Activated naive CD8-positive, alpha-beta T cell treated with anti-CD3 and anti-CD28 coated beads for 36 hours (primary cell): ENCODE measurements at places on chromosomes 1 and 21.

DNA sequence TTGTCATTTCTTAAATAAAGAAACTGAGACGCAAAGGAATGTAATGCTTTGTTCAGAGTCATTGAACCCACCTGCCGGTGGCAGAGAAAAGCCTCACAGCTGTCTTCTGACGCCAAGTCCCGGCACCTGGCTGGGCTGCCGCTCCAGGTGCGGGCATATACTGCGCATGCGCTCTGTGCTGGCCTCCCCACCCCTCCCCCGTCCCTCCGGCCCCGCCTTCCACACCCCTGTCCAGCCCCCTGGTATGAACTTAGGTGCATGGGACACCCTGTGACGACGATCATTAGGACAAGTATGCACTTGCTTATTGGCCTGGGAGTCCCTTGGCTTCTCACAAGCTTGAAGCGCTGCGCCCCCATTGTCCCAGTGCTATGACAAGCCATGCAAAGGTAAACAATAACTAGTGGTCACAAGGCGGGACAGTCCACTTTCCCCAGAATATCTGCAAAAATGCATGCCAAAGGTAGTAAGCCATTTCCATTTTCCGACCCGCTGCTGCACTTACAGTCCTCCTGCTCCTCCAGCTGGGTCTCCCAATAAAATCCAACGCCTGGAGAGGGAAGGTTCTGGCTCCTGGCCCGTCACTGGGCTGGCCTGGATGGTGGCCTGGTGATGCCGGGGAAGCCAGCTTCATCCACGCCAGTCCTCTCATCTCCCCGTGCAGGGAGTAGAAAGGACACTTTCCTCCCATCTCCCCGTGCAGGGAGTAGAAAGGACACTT, 100.4 kb downstream of the PSMG1 start:
- H3K27me3 ChIP-seq = peaks cover 6% of the 10 kb centered on the region
- H3K36me3 ChIP-seq = no peaks in the 10 kb centered on the region
- H3K4me1 ChIP-seq = no peaks in the 10 kb centered on the region
- no peak overlapping the region for H3K4me3 ChIP-seq
- no peak overlapping the region for H3K27ac ChIP-seq

DNA sequence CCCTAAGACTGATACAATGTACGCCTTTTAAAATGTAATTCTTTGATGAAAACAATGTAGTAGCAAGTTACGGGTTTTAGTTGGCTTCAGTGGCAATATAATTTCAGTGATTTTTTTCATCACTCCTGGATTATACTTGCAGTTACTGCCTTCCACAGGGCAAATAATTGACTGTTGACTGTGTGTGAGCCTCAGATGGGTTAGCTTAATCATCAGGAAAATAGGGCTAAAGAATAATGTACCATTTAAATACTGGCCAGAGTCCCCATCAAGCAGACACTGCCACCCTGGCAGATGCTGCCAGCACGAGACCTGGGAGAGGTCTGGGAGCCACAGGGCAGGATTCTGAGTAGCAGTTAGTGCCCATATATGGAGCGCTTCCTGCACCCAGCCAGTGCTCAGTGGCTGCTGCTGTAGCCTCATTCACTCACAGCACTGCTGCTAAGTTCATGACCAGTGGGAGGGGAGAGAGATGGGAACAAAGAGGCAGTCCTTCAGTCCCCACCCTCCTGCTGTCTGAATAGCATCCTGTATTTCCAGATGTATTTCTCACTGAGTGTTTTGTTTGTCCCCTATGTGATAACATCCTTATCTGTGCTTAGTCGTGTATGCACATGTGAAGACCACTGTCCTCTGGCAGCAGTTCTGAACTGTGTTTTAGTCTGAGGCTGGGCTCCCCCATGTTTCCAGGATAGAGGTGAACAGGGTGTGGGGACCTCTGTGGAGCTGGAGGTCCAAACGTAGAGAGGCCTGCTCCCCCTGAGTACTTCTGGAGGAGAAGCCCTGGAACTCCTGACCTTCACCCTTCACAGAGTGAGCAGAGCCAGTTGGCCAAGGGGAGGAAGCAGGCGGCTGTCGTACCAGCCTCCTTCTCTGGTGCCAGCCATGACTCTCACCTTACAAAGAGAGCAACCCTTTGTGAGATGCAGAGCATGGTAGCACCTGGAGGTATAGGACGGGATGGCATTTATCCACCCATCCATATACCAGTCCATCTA, 80.4 kb downstream of the ADARB1 start:
- no peak for DNase-seq
- peaks cover 19% of the 10 kb centered on the region for H3K36me3 ChIP-seq
- no peak overlapping the region for H3K4me3 ChIP-seq
- peaks cover 22% of the 10 kb centered on the region for H3K4me1 ChIP-seq

GRCh38 chr1:243680860-243681259, 169.2 kb downstream of the AKT3 start:
- no peak overlapping the region for H3K4me3 ChIP-seq
- no peak overlapping the region for H3K27ac ChIP-seq
- peaks cover 2% of the 10 kb centered on the region for H3K4me1 ChIP-seq

DNA sequence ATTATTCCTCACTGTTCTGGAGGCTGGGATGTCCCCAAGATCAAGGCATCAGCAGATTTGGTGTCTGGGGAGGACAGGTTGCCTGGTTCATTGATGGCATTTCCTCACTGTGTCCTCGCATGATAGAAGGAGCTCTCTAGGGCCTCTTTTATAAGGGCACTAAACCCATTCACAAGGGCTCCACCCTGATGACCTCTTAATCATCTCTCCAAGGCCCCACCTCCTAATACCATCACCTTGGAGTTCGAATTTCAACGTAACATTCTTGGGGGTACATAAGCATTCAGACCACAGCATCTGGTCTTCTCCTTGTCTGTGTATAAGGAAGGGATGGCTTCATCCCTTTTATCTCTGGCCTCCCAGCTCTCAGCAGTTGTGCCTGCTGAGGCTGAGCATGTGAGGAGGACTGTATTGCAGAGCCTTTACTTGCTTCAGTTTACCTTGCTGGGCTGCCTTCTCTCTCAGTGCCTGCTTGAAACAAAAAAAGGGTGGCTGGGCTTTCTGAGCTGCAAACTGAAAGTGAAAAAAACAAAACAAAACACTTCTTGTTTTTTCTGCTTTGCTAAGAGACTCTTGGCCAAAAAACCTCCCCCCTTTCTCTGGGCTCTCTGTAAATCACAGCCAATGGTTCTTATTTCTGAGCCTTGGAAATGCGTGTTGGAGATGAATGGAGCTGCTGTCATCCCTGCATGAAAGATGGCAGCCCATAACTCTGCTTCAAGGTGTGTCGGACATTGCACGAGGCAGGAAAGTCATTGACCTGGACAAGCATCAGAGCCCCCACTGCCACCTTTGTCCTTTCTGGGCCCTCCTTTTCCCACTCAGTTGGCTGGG, 75.8 kb downstream of the RHOU start:
- peaks cover 20% of the 10 kb centered on the region for H3K4me1 ChIP-seq
- H3K36me3 ChIP-seq = no peaks in the 10 kb centered on the region

- no peaks in the 10 kb centered on the region for H3K27me3 ChIP-seq
- no peak overlapping the region for H3K4me3 ChIP-seq
- peaks cover 21% of the 10 kb centered on the region for H3K4me1 ChIP-seq
- no peak for DNase-seq
- H3K36me3 ChIP-seq = no peaks in the 10 kb centered on the region
- H3K27ac ChIP-seq = no peak overlapping the region
These were observed 1.0 kb upstream of the SFN start for GRCh38 chr1:26861889-26862378.

DNA sequence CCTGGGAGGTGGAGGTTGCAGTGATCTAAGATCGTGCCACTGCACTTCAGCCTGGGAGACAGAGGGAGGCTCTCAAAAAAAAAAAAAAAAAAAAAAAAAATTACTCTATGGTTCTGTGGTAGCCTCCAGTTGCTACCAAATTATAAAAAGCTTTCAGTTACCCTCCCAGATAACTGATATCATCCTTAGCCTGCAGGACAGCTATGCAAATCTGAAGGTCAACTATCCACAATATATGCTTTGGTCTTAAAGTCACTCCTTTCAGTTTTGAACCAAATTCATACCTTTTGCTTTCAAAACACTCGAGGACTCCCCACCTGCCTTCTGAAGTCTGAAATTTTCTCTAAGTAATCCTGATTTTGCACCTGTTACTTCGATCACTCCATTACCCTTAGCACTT, 3.1 kb downstream of the MIXL1 start:
- peaks cover 38% of the 10 kb centered on the region for H3K27me3 ChIP-seq
- peaks cover 9% of the 10 kb centered on the region for H3K36me3 ChIP-seq

DNA sequence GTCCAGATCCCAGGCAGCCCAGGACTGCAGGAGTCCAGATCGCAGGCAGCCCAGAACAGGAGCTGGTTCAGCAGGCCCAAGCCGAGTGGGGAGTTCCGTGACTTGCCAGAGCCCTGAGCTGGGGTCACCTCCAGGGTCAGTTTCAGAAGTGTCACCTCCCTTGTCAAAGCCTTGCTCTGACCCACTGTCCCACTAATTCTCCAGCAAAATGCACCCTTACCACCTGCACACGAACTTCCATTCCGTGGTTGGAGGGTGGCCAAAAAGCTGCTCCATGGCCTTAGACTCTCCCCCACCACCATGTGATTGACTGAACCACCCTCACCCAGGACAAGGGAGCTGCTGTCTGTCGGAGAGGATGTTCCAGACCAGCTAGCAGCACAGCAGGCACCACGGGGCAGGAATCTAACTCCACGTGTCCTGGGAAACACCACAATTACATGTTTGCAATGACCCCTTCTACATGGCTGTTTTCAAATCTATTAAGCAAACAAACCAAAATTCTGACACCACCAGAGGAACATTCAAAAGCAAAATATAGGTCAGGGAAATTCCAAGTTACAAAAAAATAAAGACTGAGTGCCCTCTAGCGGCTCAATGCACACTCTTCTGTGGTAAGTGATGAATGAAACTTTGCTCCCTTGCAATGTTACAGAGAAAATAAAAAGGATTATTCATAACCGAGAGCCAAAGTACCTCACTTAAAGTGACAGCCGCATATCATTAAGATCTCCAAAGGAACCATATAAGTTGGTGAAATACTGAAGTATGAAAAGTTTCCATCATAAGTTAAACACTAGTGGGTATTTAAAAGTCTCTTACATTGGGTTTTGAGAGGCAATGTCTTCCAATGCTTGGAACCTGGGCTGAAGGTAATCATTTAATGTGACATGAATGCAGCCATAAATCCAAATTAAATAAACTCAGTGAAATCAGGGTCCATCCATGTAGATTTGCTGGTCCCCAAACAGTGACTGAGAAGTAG, 76.3 kb downstream of the NPHP4 start:
- no peaks in the 10 kb centered on the region for H3K36me3 ChIP-seq
- DNase-seq = no peak
- no peak overlapping the region for H3K27ac ChIP-seq
- H3K4me3 ChIP-seq = no peak overlapping the region
- no peaks in the 10 kb centered on the region for H3K27me3 ChIP-seq
